ENCODE measurements at places on chromosomes 1 and 21.

DNA sequence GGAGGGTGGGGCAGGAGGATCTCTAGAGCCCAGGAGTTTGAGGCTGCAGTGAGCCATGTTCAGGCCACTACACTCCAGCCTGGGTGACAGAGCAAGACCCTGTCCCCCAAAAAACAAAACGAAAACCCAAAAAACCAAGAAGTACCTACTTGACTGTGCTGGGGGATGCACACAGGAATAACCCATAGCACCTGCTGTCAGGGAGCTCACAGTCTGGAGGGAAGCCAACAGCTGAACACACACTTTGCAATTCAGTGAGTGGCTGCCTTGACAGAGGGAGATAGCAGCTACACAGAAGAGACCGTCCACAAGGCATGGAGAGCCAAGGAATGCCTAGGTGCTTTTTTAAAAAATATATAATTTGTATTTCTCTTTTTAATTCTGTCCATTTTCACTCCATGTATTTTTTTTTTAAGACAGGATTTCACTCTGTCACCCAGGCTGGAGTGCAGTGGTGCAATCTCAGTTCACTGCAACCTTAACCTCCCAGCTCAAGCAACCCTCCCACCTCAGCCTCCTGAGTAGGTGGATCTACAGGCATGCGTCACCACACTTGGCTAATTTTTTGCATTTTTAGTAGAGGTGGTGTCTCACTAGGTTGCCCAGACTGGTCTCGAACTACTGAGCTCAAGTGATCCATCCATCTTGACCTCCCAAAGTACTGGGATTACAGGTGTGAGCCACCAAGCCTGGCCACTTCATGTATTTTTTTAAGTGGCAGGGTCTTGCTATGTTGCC is 68.7 kb downstream of the NID1 start:
- no peak for DNase-seq
- no peak overlapping the region for H3K27ac ChIP-seq
- peaks cover 3% of the 10 kb centered on the region for H3K27me3 ChIP-seq
- H3K36me3 ChIP-seq, result no peaks in the 10 kb centered on the region

DNA sequence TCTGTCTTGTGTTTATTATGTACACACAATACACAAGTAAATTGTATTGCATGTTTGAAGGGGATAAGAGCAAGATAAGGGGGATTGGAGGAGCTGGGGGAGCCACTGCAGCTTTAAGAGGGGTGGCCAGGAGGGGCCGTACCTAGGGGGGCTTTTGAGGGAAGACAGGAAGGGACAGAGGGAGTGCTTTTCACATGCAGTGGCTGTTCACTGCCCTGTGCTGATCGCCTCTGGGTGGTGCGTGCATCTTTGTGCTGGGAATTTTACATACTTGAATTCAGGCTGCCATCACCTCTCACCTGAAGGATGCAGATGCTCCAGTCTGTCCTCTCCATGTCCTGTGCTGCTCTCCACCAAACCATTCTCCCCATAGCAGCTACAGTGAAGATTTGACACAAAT is 179.5 kb downstream of the PTPRU start:
- no peaks in the 10 kb centered on the region for H3K4me1 ChIP-seq
- DNase-seq, result no peak
- no peaks in the 10 kb centered on the region for H3K36me3 ChIP-seq
- no peak overlapping the region for H3K4me3 ChIP-seq

DNA sequence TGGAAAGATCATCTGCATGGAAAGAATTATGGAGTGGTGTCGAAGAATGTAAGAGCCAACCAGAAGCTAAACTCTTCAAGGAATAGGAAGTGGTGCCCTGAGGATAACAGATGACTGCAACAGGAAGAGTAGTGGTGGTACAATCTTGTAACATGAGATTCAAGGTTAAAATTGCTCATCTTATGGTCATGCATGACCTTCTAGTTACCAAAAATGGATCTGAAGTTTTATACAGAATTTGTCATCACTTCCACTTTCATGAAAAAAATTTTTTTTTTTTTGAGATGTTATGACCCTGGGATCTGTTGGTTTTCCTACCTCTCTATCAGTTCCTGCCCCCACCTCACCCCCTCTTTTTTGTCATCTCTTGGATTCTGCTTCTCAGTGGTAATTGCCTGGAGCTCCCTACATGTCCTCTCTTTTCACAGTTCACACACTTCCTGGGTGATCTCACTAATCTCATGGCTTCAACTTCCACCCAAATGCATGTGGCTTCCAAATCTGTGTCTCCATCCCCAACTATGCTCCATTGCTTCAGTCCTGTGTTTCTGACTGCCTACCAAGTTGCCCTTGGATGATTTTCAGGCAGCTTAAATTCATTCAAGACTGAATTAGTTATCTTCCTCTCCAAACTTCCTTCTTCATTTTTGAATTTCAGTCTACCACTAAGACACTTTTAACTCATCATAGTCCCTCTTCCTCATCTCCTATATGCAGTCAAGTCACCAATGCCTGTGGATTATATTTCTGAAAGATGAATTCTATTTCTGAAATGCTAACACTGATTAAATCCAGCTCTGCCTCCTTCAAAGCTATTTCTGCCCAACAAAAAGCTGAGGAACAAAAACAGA is 48.4 kb downstream of the SLAMF6 start:
- no peaks in the 10 kb centered on the region for H3K36me3 ChIP-seq
- DNase-seq, result no peak
- no peak overlapping the region for H3K4me3 ChIP-seq
- H3K27me3 ChIP-seq, result no peaks in the 10 kb centered on the region
- H3K27ac ChIP-seq, result no peak overlapping the region
- H3K4me1 ChIP-seq, result peaks cover 16% of the 10 kb centered on the region

DNA sequence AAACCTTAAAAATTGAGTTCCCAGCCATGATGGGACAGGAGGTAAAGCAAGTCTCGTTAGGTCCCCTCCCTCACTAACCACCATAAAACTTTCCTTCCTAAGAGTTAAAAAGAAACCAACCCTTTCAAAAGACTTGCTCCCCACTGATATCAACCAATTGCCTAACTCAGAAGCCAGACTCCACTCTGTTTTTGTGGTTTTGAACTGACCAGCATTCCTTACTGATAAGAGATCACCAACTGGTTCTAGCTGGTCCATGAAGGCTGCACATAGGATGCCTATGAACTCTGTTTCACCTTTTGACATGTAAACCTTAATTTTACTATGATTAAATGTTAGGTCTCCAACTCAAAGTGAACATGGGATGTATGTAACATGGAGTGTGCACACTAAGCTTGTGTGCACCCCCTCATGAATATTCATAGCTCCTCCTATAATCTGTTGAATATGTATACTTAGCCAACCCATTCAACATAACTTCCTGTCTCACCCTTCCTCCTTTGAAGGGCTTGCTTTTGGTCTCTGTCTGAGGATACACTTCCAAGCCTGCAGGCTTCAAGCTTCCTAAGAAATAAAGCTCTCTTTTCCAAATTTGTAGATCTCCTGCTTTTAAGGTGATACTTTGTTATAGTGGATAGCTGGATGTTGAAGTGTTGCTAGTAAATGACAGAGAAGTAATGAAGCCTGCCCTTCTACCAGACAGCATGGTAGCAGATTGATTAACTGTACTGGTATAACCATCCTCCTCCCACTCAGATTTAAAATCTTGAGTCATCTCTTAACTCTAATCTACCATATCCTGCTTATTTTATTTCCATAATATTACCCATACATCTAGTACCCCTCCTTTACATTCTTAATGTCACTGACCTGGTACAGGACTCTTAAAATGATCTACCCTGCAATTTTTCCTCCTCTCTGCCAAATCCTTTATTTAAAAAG is 95.6 kb downstream of the ZNF644 start:
- no peaks in the 10 kb centered on the region for H3K27me3 ChIP-seq
- peaks cover 53% of the 10 kb centered on the region for H3K36me3 ChIP-seq

DNA sequence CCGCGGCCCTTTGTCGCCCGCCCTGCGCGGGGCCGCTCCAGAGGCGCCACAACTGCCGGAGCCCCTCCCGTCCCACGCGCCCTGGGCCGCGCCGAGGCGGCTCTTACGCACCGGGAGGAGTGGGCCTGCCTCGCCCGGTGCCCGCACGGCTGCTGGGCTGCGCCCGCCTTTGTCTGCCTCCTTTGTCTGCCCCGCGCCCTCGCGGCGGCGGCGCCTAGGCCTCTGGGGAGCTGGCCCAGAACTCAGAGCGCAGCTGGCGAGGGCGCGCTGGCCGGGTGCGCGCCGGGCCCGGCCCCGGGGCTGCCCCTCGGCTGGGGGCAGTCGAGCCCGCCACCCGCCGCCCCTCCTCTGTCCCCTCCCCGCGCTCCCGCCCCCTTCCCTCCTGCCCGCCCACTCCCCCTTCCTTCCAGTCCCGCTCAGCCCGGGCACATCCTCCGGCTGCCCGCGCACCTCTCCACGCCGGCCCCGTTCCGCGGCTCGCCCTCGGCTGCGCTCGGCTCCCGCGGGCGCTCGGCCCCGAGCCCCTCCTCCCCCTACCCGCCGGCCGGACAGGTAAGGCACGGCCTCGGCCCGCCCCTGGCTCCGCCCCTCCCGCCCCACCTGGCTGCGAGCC is at the start of gene DRAXIN:
TSS of gene DRAXIN (plus strand) at position 409 of the 613 bp plus-strand sequence. CDS start 14,549 bp downstream, outside the sequence.
- H3K4me1 ChIP-seq, result peaks cover 16% of the 10 kb centered on the region
- no peaks in the 10 kb centered on the region for H3K36me3 ChIP-seq
- H3K27me3 ChIP-seq, result peaks cover 46% of the 10 kb centered on the region
- H3K27ac ChIP-seq, result no peak within 1 kb of the TSS
- DNase-seq, result no peak

GRCh38 chr1:111141245-111142220 is 1.5 kb downstream of the CEPT1 start:
- peaks cover 75% of the 10 kb centered on the region for H3K4me1 ChIP-seq
- DNase-seq, result no peak
- peak overlapping the region; percentile 99 for H3K27ac ChIP-seq
- H3K36me3 ChIP-seq, result peaks cover 42% of the 10 kb centered on the region

- no peaks in the 10 kb centered on the region for H3K27me3 ChIP-seq
- H3K27ac ChIP-seq, result no peak overlapping the region
Observed at GRCh38 chr1:87914396-87914795, 585.7 kb downstream of the LMO4 start.

GRCh38 chr1:19643602-19644394 is at the start of gene NBL1:
TSS of gene NBL1 (plus strand) at chr1:19644311. CDS start at chr1:19655031, 10,720 bp downstream.
- H3K27ac ChIP-seq, result no peak within 1 kb of the TSS
- no peaks in the 10 kb centered on the region for H3K36me3 ChIP-seq
- peaks cover 12% of the 10 kb centered on the region for H3K4me1 ChIP-seq
- H3K27me3 ChIP-seq, result peaks cover 50% of the 10 kb centered on the region
- H3K4me3 ChIP-seq, result peak within 1 kb of the TSS; percentile 87
- DNase-seq, result peak; percentile 38
